AG04450 (cell line): ENCODE measurements at places on chromosomes 4 and X. TPM values are rescaled to one million over a fixed set of nuclear protein-coding genes. Genes with fewer than 3 reads are reported as not detected.

The SOX3 gene
- not detected in 2 replicates for polyA plus RNA-seq

DNA sequence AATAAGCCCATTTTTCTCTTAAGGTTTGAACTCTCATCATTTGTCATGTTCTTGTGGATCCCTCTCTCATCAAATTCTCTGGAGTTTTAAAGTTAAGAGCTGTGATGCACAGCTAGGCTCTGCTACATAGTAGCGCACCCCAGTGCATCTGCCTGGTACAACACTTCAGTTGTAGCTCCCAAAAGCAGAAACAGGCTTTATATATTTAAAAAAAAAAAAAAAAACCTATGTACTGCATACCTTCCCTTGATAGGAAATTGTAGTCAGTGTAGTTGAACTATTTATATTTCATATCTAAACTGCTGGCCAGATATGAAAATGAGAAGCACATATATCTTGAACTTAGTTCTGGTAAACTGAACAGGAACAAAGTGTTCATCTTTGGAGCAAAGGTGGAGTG, 131.4 kb downstream of the KLHL13 start:
- no peak for DNase-seq

The IL21 gene
- not detected in 2 replicates for polyA plus RNA-seq

The WDR19 gene
- 47.7 and 48.9 TPM in 2 replicates for polyA plus RNA-seq

The PPP1R3F gene
- 1.1 and 2.4 TPM in 2 replicates for polyA plus RNA-seq

The USP26 gene
- polyA plus RNA-seq, result not detected in 2 replicates

The FAT1 gene
- 415 and 422 TPM in 2 replicates for polyA plus RNA-seq

The GLRA3 gene
- polyA plus RNA-seq, result not detected in 2 replicates

GRCh38 chr4:27364509-27364908, 503.9 kb downstream of the STIM2 start:
- DNase-seq, result no peak

DNA sequence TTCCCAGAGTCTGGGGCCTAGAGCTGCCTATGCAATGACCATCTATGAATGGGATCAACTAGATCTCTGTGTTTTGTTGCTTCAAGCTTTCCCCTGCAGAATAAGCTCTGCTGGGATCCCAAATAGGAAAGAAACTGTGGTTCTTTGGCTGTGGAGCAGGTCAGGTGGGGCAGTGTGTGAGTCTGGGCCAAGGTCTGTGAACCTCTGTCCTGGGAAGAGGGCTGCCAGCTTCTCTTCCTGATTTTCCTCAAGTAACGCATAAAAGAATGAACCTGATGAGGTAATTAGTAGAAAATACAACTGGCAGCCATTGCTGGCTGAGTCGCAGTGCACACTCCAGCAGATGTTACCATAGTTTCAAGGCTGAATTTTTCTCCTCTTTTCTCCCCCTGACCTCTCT, 4.6 kb upstream of the PIN4 start:
- DNase-seq, result no peak

DNA sequence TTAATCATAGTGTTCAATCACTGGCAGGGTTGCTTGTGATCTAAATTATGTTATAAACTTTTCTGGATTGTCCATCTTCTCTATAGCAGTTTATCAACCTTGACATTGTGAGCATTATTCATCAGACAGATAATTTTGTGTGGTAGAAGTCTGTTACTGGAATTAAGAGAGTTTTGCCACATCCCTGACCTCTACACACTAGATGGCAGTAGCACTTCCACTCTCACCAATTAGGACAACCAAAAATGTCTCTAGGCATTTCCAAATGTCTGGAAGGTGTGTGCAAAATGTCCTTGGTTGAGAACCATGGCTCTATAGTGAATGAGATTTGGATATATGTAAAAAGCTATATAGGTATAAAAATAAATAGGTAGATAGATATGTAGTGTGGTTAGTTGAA, 324.1 kb upstream of the FAM47C start:
- no peak for DNase-seq

DNA sequence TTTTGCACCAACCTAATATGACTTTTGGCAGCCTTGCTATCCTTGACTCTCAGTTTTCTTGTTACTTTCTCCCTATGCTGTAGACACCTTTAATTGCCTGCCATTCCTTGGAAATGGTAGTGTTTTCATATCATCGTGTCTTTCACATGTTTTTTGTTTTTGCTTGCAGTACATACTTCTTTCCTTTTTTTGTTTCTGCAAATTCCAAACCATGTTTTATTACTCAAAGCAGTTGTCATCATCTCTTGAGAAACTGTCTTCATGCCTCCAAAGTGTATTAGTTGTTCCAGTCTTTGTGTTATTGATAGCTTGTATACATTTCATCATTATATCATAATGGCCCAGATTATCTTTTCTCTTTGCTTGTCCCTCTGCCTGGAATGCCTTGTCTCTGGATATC, 57.1 kb downstream of the PDLIM5 start:
- no peak for DNase-seq

- DNase-seq, result no peak
Observed at GRCh38 chr4:56790691-56791091, 30.8 kb downstream of the SPINK2 start.

DNA sequence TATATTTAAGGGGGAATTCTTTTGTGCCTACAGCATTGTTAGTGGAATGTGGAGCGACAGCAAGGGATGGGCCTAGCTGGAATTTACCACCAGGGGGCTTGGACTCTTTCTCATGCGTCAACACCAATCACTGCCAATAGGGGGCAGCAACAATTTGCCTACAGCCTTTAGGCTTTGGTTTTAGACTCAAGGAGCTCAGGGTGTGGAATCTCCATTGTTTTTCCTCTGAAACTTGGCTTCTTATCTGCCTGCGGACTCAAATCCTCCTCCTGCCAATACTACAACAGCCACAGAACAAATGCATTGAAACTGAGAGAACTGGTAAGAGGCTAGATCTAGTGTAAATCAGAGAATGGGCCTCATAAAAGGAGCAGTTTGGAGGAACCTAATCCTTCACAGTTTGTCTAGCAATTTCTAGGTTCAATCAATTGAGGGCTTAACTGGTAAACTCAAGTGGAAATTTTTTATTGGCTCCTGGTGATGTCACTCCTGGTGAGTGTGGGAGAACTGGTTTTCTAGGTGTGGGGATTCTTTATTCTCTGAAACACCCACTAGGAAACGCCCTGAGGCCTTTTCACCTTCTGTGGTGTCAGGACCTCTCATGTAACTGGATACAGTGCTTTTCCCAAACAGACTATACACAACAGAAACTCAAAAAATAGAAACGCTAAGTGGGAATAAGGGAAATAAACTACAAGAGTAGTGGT, 27.9 kb upstream of the TMSB4X start:
- DNase-seq, result peak; percentile 58

DNA sequence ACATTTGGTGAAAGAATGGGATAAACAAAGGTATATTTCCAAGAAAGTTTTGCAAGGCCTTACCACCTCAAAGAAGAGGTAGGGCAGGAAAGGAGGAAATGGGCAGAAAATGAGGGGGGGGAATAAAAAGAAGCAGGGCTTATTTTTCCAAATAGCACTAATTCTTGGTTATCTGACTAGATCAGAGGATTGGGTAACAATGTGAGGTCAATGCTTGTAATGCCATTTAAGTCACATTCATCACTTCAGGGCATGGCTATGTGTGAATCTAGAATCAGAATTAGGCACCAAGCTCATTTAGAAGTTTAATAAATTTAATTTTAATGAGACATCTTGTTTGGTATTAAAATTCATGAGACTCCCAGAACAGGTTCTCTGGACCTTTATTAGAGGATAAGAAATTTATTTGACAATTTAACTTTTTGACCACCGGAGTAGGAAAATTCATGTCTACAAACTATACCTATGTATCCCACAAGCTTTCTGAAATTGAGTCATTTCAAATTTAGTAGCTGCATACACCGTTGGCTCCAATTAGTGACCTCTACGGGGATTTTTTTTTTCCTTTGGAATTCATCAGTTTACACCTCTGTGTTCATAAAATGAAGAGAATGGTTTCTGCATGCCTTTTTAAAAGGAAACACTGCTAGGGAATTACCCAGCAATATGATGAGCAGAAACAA, 1.4 kb upstream of the STS start:
- DNase-seq, result no peak

The TMPRSS11D gene
- not detected in 2 replicates for polyA plus RNA-seq
